ENCODE measurements at places on chromosomes 13 and 19.

GRCh38 chr13:75929076-75929475 is 292.9 kb downstream of the LMO7 start:
- no peak for DNase-seq

GRCh38 chr19:29552454-29553280 is 26.9 kb downstream of the VSTM2B start:
- DNase-seq: no peak

DNA sequence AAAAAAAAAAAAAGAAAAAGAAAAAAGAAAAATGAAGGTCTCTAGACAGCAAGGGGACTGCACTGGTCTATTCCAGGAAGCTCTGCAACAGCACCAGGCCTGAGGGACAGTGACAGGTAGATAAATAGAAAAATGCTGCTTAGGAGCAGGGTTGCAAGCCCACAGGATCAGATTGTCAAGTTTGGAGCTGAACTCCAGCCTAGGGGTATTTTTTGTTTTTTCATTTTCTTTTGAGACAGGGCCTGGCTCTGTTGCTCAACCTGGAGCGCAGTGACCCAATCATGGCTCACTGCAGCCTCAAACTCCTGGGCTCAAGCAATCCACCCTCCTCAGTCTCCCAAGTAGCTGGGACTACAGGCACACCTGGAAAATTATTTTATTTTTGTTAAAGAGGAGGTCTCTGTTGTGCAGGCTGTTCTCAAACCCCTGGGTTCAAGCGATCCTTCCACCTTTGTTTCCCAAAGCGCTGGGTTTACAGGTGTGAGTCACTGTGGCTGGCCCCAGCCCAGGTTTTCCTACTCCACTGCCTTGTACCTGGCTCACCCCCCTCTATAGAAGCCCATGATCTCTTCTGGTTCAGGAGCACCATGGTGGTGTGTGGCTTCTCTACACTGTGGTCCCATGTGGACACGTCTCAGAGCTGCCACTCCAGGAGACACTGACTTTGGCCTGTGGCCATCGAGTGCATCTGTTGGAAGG is 23.9 kb downstream of the POP4 start:
- no peak for DNase-seq

- DNase-seq: no peak
Measured at GRCh38 chr19:3830621-3831589, 37.9 kb downstream of the ZFR2 start.

DNA sequence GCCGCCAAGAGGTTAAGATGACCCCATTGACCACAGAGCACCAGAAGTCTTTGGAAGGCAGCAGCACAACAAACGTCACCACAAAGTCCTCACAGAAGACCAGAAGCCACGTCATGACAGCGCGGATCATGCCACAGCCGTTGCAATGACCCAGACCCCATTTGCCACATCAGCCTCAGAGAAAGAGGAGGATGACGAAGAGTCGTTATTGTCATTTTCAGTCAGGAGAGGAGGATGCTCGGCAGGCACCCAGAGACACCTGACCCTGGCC is 29.6 kb upstream of the CD33 start:
- no peak for DNase-seq

DNA sequence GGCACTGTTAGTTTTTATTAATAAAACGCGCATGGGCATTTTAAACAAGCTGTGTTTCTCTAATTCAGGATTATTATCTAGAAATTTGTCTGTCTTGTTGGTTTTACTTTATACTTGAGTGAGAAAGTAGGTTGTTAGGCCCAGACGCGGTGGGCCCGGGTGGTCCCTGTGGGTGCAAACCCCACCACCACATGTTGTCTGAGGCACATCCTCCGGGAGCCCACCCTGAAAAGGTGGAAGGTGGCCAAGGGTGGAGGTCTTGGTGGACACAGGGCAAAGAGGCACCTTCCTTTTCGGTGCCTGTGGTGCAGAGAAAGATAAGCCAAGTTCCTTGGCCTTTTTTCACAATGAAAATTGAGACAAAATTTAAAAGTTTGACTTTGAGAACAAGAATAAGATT is 16.6 kb downstream of the ATP4B start:
- no peak for DNase-seq

GRCh38 chr19:14059093-14059480 is 2.8 kb downstream of the PALM3 start:
- peak; percentile 66 for DNase-seq

All from activated naive CD8-positive, alpha-beta T cell treated with anti-CD3 and anti-CD28 coated beads for 36 hours (primary cell).